ENCODE measurements at places on chromosomes 16 and 17. TPM values are rescaled to one million over a fixed set of nuclear protein-coding genes. Genes with fewer than 3 reads are reported as not detected.
A peak's percentile ranks its signal among the peaks of the same experiment; 100 is the strongest.

The RNF222 gene
- not detected for polyA plus RNA-seq

The HGS gene
- polyA plus RNA-seq = 277 TPM

The AARS1 gene
- 40.3 TPM for polyA plus RNA-seq

GRCh38 chr16:70468776-70469525 lies 14.6 kb downstream of the FCSK start:
- DNase-seq = no peak

GRCh38 chr16:24253192-24253591 lies 2.9 kb upstream of the CACNG3 start:
- DNase-seq = no peak

- no peak for DNase-seq
Observed at GRCh38 chr16:25023556-25023955, 8.4 kb upstream of the ARHGAP17 start.

DNA sequence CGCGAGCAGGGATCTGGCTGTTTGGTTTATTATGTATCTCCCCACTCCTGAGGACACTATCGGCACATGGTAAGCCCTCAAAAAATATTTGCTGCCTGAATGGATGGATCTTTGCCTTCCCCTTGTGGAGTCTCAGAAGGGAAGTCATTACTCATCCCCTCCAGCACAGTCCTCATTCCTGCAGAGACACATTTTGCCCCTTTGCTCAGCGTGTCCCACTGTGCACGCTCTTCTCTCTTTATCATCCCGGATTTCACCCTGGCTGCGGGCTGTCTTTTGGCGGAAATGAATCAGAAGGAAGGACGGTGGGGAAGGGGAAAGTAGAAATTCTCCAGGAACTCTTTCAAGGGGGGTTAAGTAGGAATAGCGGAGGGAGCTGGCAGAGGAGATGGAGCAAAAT lies 125.2 kb upstream of the CDC42EP4 start:
- no peak for DNase-seq

DNA sequence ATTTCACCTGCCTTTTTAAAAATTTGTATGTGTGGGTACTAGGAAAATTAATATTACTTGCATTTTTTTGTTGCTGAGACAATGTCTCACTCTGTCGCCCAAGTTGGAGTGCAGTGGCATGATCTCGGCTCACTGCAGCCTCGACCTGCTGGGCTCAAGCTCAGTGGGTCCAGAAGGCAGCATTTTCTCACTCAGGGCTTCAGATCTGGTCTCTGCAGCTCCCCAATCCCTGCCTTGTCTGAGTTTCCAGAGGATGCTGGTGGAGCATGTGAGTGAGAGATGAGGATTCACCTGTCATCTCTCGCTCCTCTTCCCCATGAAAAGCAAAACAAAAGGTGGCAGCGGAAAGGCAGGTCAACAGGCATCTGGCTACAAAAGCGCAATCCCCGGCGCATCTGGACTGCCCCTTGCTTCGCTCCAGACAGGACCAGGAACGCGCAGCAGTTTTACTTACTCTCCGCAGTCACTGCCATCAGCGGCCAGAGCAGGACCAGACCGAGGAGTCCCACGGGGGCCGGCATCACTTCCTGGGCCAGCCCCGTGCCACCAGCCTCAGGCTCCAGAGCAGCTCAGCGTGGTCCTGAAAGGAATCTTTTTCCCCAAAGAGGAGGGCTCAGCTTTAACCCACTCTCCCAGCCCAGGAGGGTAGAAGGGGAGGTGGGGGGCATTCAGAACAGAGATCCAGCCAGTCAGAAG lies 59.9 kb downstream of the LITAF start:
- peak; percentile 84 for DNase-seq

- DNase-seq = no peak
Observed at GRCh38 chr16:20911361-20911760, 10.8 kb downstream of the LYRM1 start.

DNA sequence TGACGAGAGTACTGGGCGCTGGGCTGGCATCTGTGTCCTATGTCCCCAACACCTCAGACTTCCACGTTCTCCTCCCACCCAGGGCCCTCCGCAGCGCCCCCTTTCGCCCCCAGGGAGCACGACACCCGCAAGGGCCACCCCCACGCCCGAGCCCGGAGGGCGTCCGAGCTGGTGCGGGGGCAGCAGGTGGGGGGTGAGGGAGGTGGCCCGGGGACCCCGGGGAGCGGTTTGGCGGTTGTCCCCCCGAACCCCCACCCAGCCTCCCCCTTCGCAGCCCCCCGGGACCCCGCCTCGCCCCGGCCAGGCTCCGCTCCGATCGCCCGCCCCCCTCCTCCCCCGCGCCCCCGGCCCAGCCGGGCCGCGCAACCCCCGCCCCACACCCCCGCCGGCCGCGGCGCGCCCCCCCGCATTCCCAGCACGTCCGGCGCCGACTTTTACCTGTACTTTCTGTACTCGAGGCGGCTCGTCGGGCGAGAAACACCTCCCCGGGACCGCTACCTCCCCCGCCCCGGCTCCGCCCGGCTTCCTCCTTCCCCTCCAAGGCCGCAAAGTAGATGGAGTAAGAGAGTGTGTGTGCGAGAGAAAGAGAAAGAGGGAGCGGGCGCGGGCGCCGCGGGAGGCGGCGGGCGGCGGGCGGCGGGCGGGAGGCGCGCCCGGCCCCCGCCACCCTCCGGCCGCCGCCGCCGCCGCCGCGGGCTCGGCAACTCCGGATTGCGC lies 901 bp downstream of the CDYL2 start:
- DNase-seq = peak; percentile 55

DNA sequence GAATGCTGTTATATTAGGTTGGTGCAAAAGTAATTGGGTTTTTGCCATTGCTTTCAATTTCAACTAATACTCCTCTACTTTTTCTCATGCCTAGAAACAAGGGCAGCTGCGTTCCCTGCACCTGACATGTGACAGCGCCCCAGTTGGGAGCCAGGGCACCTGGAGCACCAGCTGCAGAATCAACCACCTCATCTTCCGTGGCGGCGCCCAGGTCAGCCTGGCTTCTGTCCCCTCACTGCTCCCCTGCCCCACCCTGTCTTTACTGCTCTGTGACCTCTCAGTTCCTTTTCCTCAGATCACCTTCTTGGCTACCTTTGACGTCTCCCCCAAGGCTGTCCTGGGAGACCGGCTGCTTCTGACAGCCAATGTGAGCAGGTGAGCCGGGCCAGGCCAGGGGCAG lies 16.4 kb upstream of the ITGAD start:
- peak; percentile 43 for DNase-seq

GRCh38 chr16:47309581-47310312 lies 151.1 kb downstream of the ITFG1 start:
- DNase-seq = no peak

- no peak for DNase-seq
Observed at GRCh38 chr17:60506312-60506711, 19.7 kb downstream of the APPBP2 start.

- DNase-seq = no peak
Observed at GRCh38 chr16:59260892-59261291, 526.8 kb upstream of the GOT2 start.

DNA sequence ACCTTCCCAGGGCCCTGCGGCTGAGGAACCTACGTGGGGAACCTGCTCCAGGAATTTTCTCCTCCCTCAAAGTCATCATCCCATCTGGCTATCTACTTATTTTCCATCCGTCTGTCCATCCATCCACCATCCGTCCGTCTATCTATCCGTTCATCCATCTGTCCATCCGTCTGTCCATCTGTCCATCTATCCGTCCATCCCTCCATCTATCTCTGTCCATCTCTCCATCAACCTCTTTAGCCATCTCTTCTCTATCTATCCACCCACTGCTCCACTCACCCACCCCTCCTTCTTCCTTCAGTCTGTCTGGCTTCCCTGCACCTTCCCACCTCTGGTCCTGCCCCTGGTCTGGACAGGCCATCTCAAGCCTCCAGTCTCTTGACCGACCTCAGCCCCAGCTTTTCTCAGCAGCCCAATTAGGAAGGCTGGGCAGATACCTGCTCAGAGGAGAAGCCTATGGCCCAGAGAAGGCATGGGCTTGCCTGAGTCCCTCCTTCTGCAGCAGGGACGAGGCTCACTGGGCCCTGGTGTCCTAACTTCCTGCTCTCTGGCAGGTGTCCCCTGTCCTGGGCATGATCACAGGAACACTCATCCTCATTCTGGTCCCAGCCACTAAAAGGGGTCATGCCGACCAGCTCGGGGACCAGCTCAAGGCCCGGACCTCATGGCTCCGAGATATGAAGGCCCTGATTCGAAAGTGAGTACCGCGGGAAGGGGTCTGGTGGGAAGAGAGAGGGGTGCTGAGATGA lies 23.0 kb downstream of the MYBBP1A start:
- no peak for DNase-seq

Measured in aorta (tissue), 5 donors.